ENCODE measurements at places on chromosomes 12 and 14.

DNA sequence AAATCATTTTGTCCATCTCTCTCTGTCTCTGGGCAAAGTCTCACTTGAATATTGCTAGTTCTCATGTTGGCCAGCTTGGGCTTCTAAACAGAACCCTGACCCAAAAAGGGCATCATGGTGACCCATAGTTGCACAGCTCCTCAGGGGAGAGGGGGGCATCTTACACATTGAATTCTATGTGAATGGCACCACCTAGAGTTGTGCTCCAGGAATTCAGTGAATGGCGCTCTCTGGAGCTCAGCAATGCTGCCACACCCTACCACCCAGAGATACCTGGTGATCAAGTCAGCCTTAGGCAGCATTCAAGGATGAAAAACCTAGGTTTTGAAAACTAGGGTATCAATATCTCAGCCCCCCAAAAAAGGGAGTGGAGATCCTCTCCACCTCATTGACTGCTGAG is 50.6 kb downstream of the SMUG1 start:
- no peak for DNase-seq

- DNase-seq: no peak
These were observed 1.6 kb upstream of the CD9 start for GRCh38 chr12:6198556-6198955.

DNA sequence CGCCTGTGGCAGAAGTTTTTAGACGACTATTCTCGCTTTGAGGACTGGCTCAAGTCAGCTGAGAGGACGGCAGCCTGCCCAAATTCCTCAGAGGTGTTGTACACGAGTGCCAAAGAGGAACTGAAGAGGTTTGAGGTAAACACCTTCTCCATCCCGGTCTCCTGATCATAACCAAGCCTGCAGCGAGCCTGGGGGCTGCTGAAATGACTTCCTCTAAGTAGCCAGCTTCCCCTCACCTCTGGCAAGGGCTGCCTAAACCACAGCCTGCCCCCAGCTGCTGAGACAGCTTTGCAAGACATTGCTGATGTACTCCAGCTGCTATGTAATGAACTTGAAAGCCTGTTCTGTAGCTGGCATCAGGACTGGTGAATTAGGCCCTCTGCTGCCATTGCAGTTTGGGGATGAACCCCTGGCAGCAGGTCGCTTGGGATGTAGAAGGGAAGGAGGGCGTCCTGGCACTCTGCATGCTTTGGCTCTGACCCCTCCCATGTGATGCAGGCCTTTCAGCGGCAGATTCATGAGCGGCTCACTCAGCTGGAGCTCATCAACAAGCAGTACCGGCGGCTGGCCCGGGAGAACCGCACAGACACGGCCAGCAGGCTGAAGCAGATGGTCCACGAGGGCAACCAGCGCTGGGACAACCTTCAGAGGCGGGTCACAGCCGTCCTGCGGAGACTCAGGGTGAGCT is 84.6 kb downstream of the ESR2 start:
- DNase-seq: no peak

DNA sequence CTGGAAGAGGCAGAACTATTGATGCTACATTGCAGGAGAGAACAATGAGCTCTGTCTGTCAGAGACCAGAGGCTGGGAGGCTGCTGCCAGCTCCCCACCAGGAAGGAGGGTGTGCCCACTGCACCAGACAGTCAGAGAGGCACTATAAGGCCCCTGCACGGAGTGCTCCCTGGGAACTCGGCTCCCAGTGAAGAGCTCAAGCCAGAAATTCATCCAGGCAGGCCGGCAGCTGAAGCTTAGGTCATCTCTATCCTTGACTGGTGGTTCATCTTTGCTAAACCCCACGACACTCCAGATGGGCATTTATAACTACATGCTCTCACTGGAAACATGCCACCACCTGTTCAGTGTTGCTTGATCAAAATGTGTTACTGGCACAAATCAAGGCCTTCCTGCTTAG is 65.1 kb upstream of the GPATCH2L start:
- DNase-seq: no peak

- no peak for DNase-seq
These were observed 2.7 kb upstream of the MYRFL start for GRCh38 chr12:69822201-69822860.

DNA sequence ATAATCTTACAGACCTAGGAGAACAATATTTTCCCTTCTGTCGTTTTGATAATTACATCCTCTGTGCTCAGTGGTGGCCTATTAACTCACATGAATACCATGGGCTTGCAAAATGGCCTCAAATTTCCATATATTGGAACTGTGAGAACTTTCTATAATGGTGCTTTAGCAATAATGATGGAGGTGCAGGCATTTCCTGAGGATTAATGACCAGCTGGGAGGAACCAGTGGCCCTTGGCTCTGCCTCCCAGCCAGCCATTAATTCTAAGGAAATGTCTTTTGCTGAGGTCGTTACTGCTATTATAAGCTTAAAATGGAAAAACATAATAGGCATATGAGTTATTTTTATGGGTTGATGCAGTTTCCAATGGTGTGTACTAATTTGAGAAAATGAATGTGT is 33.6 kb downstream of the HMGA2 start:
- DNase-seq: no peak

- DNase-seq: no peak
These were observed 183.5 kb upstream of the C14orf180 start for GRCh38 chr14:104395941-104396681.

DNA sequence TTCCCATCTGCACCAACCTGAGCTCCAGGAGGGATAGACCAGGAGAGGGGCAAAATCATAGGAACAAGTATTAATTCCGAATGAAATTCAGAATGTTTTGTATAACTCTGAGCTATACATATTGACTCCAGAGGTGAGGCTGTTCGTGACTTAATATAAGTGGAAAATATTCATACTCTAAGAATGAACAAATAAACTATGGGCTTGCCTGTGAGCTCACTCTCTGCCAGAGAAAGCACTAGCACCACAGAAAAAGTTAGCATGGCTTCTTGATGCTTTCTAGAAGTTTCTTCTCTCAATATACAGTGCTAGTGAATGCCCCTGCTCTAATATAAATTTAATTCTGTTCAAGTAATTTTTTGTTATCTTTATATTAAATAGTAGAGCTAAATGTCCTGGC is 1536.4 kb upstream of the FLRT2 start:
- no peak for DNase-seq

DNA sequence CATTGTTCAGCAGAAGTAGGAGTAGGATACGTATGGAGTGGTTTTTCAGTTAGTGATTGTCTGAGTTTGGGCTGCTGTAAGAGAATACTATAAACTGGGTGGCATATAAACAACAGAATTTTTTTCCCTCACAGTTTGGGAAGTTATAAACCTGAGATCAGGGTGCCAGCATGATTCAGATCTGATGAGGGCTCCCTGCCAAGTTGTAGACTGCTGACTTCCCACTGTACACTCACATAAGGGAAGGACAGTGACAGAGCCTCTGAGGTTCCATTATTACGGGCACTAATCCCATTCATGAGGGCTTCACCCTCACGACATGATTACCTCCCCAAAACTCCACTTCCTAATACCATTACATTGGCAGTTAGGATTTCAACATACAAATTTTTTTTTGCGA is 50.7 kb downstream of the ACSM4 start:
- DNase-seq: no peak

DNA sequence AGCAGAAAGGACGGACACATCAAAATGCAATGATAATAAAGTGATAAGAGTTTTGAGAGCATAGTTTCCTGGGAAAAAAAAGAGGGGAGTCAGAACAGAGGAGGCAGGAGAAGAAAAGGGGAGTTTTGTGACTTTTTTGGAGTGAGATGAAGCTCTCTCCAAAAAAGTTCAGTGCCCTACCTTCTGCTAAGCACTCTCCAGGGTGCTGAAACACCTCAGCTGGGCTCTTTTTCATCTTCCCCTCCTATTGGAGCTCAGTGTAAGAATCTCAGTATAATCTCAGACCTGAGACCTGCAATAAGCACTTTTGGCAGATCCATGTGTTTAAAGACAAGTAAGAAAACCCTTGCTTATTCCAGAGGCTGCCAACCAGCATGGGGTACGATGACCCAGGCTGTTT is 58.9 kb upstream of the SRRM4 start:
- DNase-seq: no peak

DNA sequence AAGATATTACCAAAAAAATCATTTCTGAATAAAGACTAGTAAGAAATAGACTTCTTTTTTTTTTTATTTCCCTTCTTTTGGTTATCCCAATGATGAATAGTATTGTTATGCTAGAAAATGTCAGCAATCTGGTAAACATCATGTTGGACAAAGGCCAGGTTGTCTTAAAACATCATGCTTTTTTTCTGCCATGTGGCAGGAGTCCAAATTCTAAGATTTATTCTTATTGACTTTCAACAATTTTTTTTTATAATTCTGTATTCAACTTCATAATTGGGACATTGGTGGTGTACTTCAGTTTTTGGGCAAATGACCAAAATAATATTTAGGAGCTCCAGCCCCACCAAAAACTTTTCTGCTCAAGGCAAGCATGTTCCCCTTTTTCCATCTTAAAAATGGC is 10.5 kb downstream of the DCN start:
- no peak for DNase-seq

DNA sequence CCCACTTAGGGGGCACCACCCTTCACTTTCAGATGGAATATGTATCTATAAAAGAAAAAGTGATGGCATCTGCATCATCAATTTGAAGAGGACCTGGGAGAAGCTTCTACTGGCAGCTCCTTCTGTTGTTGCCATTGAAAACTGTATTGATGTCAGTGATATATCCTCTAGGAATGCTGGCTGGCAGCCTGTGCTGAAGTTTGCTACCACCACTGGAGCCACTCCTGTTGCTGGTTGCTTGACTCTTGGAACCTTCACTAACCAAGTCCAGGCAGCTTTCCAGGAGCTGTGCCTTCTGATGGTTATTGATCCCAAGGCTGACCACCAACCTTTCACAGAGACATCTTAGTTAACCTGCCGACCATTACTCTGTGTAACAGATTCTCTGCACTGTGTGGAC is 44.7 kb downstream of the RIMKLB start:
- DNase-seq: no peak

GRCh38 chr12:99343960-99344359 is 303.6 kb upstream of the GARIN6 start:
- no peak for DNase-seq

- DNase-seq: no peak
These were observed 209.7 kb downstream of the SYNE2 start for GRCh38 chr14:64062381-64063115.

GRCh38 chr12:108123402-108123801 is 5.7 kb upstream of the WSCD2 start:
- DNase-seq: no peak
